ENCODE measurements at places on chromosomes 6 and 20.

DNA sequence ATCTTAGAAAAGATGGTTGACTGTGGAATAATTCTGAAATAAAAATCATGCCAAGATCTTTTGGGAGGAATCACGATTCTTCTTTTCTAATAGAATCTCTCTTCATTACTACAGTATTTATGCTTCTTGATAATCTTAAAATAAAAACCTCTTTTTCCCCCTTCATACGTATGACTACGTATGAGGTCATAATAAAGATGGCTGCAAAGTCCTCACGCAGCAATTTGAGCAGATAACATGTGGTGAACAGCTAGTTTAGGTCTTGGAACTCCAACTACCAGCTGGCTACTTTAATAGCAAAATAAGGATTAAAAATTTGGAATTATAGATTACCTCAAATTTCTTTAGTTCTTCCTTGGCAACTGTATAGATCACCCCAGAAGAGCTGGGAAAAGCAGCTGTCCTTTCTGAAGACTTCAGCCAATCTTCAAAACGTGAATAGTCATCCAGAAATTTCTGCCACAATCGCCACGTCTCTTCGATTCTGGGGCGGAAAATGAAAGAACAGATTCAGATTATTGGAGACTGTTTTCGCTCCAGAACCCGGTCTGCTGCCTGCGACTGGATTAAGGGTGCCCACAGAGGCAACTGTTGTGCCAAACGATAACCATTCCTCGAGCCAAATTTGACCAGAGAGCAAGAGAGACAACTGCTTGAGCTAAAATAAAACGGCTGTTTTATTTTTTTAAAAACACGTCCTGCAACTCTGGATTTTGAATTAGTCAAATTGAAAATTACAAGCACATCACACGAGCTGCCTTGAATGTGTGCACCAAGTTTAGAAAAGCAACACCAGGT lies 347.3 kb downstream of the ESR1 start:
- no peak for DNase-seq

- DNase-seq, result no peak
Measured at GRCh38 chr20:24965065-24965919, 16.2 kb downstream of the CST7 start.

GRCh38 chr20:44527716-44528199 lies 5.9 kb upstream of the SERINC3 start:
- DNase-seq, result no peak

DNA sequence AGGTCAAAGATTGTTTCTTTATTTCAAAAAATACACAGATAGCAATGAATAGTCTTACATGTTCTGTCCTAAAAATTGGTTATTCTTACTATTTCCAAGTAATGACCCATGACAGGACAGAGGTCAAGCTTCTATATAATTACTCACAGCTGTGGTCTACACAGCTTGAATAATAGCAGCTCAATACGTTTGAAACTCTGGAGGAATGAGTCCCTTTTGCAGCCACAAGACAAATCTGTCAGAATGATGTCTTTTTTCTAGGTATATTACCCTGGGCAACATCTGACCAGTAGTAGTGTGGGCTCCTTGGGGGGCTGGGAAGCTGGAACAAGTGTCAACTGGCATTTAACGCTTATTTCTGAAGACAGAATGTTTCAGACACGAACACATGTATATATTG lies 84.9 kb upstream of the HTR1B start:
- DNase-seq, result no peak

GRCh38 chr6:8879334-8879733 lies 444.0 kb upstream of the SLC35B3 start:
- no peak for DNase-seq

DNA sequence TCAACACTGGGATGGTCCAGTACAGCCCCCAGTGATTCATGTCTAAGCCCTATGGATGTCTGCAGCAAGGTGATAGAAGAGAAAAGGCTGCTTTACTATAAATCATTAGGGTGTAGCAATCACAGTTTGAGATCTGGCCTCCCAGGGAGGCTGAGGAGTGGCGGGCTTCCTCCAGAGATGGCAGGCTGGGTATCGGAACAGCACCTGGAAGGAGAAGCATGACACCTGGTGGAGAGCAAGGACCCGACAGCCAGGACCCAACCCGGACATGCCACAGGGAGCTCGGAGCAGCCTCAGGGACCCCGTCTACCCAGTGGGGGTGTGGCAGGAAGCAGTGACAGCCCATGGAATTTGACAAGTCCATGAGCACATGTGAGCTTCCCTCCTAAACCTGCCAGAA lies 114.8 kb upstream of the CD93 start:
- no peak for DNase-seq

DNA sequence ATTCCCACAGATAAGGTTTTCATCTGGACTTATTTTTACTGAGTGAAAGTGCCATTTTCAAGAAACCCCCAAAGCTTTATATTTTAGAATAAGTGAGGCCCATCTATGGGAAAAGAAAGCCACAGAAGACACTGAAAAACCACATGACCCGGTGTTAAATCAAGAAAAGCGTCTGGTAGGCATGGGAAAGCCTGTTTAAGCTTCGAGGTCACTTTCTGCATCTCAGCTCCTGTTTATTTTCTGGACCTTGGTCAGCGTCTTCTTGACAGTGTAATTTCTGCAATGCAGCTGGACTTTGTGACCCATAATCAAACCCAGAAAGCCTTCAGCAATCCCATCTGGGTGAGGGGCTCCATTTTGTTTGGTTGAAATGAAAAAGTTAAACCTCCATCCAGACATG lies 59.6 kb upstream of the NEDD9 start:
- no peak for DNase-seq

DNA sequence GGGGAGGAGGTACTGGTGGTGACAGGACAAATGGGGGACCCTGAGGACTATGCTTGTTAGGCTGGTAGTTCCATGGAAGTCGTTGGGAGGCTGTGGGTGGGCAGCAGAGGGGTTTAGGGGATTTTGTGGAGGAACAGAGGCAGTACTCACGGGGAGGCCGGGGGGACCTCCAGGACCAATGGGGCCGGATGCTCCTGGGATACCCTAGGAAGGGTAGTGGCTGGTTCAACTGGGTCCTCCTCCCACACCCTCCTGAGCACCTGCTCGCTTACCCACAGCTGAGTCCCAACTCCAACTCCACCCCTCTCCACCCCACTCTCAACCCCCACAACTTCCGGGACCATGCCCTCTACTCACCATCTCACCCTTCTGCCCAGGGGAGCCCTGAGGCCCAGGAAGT lies 25.9 kb downstream of the COL11A2 start:
- DNase-seq, result no peak

- DNase-seq, result no peak
Measured at GRCh38 chr6:156351346-156351966, 425.7 kb upstream of the ARID1B start.

GRCh38 chr6:166775923-166776220 lies 148.8 kb upstream of the RPS6KA2 start:
- DNase-seq, result no peak

DNA sequence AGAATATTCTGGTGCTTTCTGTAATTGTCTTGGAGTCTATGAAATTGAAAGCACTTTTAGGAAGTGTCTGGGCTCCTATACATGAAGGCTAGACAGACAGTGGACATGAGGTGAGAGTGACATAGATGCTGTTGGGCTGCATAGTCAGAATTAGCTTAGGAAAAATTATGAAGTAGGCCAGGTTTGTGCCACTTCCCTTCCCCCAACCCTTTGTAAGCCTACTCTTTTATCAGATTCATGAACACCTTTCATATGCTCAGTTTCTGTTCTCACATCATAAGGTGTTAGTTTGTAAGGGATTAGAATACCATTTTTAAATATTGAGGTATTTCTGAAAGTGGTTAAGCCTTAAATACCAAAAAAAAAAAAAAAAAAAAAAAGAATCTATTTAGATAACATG lies 18.4 kb upstream of the SNPH start:
- DNase-seq, result no peak

GRCh38 chr6:47810885-47811284 lies 29.1 kb downstream of the OPN5 start:
- DNase-seq, result no peak

GRCh38 chr6:143406673-143407072 lies 43.8 kb downstream of the ADAT2 start:
- DNase-seq, result no peak

GRCh38 chr6:31419842-31420241 lies 16.4 kb downstream of the MICA start:
- DNase-seq, result no peak

- no peak for DNase-seq
Measured at GRCh38 chr6:135475292-135475886, 22.2 kb downstream of the AHI1 start.

DNA sequence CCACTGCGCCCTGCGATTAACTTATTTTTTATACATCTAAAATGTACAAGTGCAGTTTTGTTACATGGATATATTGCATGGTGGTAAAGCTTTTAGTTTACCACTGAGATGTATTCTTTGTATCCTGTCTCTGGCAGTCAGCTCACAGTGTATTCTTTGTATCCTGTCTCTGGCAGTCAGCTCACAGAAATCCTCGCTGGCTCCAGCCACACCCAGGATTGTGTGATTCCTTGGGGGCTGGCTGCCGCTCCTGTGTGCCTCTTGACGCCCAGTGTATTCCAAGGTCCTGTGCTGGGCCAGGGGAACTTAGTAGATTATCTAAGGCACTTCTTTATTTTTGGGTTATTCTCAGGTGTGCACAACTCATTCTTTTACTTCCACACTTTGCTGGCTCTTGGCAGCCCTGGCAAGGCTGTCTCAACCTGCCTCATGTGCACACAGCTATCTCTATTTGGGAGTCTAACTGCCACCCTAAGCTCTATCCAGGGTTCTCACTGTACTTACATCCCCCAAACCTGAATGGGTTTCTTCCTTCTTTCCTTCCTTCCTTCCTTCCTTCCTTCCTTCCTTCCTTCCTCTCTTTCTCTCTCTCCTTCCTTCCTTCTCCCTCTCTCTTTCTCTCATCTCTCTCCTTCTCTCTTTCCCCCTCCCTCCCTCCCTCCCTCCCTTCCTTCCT lies 12.4 kb upstream of the RNF24 start:
- no peak for DNase-seq

DNA sequence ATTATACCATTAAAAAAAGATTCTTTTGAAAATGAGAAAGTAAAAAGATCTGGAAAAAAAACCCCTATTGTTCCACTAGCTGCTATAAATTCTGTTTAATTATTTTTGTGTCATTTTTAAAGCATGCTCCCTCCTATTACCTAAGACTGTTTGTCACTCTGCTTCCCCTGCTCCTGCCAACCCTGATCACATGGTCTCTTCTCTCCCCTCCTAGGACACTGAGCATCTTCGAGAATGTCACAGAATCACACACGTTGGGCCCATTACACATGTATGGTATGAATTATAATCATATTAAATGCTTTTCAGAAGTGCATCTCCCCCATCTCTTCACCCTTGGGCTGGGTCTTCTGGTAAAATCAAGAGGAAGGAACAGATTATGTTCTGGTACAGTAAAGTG lies 6.2 kb downstream of the SNAP91 start:
- no peak for DNase-seq

GRCh38 chr6:168381726-168382458 lies 59.1 kb upstream of the SMOC2 start:
- DNase-seq, result no peak

DNA sequence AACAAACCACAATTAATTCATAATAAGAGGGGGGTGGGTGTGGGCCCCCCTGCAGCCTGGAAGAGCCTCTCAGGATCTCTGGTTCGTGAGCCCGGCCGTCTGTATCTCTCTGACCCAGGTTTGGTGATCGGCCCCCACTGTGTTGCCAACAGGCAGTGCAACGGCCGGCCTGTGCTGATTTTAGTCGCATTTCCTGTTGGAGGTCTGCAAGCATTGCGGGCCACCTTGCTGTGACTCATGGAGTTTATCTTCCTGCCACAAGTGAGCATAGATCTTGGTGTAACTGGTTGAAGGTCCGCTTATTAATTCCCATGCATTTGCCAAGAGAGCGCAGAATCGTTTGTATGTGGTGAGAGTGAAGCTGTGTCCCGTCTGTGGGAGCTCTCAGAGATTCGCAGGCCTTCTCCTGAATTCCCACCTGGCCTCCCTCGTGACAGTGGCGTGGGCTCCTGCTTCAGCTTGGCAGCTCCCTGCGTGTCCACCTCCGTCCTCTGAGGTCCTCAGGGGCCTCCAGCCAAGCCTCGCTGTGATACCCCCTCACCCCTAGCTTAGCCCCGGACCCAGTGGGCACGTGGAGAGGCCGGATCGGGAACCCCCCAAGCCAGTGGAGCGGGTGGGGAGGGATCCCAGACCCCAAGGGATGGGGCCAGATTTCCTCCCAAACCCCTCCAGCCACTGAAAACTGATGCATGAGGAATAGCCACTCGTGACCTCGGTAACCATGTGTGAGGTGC lies 269.8 kb downstream of the CDH4 start:
- DNase-seq, result no peak

DNA sequence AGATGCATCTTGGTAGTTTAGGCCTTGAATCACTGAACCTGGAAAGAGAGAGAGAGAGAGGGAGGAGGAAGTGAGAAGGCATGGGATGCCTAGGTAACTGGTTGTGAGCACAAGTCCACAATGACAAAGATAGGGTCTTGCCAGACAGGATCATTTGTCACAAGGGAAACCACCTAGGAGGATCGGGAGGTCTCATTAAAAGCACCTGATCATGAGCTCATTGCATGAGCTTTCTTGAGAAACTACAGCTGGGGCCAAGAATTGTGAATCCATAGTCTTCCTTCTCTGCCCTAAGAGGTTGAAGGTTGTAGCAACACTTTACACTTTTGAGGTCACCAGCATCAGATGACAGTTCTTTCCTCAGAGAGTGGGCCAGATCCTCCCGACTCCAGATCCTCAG lies 195.7 kb downstream of the CD83 start:
- DNase-seq, result no peak

DNA sequence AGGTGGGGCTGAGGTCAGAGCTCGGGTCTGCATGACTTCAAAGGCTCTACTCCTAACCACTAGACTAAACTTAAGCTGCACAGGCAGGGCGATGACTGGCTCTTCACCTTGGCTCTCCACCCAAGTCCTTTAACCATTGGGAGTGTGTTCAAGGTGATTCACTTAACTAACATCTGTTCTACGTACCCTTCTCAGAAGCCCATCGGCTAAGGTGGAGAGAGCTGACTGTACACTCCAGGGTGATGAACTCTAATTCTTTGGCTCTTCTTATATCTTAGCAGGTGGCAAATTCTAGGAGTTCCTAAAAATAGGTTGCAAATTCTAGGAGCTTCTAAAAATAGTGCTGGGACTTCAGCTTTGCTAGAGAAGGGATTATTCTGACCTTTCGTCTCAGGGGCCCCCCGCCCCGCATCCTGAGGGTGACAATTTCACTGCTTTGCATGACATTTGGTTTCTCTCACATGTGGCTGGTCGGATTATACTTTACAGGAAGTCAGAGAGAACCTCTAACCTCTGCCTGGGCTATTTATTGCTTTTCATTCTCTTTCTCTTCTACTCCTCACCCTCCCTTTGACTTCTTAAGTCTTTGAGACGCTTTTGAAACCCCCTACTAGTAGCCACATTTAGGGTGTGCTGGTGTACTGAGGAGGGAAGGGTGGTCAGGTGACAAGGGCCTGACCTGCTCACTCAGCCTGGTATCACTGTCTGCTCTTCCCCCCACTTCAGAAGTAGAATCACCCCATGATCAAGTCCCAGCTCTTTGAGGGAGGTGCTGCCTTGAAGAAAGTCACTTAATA lies 55.5 kb downstream of the PRDM1 start:
- peak; percentile 44 for DNase-seq

- DNase-seq, result no peak
Measured at GRCh38 chr20:58903614-58904013, 51.1 kb downstream of the GNAS start.

- DNase-seq, result no peak
Measured at GRCh38 chr6:166988674-166989201, 10.5 kb upstream of the CEP43 start.

- no peak for DNase-seq
Measured at GRCh38 chr20:31934968-31935764, 16.7 kb downstream of the PDRG1 start.

Measured in stimulated activated CD4-positive, alpha-beta T cell treated with anti-CD3 and anti-CD28 coated beads, Interleukin-4, amount 100 ng/mL, for 24 hours (primary cell).